ENCODE measurements at places on chromosomes 1 and 21.
A peak's percentile ranks its signal among the peaks of the same experiment; 100 is the strongest.

GRCh38 chr1:7177438-7178146, 392.3 kb downstream of the CAMTA1 start:
- no peak for DNase-seq

DNA sequence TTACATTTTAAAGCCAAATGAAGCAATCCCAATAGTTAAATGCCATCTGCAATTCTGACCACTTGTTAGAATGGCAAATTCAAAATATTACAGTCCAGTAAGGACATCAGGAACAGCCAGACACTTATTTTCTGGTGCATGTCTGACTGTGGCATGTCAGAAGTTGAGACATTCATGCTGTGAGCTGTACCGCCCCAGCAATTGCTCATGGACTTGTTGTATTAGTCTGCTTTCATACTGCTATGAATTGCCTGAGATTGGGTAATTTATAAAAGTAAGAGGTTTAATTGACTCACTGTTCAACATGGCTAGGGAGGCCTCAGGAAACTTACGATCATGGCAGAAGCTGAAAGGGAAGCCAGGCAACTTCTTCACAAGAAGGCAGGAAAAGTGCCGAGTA, 19.1 kb downstream of the DDAH1 start:
- DNase-seq: no peak

GRCh38 chr1:220272841-220273090, 513 bp upstream of the RAB3GAP2 start:
- DNase-seq: no peak

- no peak for DNase-seq
Measured at GRCh38 chr1:219528633-219529032, 84.3 kb downstream of the ZC3H11B start.

GRCh38 chr1:184443201-184443600, 56.4 kb downstream of the C1orf21 start:
- DNase-seq: no peak

DNA sequence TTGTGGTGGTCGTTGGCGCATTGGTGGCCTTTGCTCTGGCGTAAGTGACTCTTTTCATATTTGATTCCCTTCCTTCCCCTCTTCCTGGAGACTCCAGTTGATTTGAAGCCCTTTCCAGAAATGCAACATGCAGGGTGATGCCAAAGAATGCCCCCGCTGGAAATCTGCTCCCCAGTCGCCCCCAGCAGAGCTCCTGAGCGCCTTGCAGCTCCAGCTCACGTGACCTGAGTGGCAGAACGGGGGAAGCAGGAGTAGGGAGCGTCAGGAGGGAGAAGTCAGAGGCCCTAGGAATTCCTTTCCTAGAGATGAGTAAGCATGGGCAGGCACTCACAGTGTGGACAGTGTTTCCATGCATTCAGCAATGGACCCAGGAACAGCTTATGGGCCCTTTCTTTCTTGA, 255.9 kb downstream of the CACNA1E start:
- no peak for DNase-seq

DNA sequence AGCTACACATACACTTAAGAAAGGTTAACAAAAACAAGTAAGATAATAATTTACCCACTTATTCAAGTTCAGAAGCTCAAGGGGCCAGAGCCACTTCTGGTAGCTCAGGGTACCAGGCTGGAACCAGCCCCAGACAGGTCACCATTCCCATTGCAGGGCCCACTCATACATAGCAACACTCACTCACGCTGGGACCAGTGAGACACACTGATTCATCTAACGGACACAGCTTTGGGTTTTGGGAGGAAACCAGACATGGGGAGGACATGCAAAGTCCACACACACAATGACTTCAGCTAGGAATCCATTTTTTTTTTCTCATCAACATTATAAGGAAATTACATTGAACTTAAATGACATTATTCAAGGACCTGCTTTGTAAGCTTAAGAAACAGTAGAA, 169.1 kb downstream of the ZC3H11B start:
- DNase-seq: no peak

- DNase-seq: no peak
Measured at GRCh38 chr1:88609051-88609450, 75.0 kb upstream of the PKN2 start.

DNA sequence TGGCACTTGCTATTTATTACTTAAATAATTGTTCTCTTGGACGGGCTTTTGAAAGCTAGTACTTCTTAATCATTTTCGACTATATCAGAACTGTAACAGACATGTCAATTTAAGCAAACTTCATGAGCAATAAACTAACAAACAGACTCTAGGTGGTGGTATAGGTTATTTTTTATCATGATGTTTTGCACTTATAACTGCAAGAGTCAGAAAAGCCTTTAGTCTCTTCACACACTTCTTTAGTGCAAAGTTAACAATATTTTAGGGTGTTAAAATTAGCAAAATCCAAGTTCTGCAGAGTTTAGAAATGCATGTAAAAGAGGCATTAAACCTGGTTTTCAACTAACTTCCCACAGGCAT, 2.2 kb downstream of the NRIP1 start:
- DNase-seq: no peak

DNA sequence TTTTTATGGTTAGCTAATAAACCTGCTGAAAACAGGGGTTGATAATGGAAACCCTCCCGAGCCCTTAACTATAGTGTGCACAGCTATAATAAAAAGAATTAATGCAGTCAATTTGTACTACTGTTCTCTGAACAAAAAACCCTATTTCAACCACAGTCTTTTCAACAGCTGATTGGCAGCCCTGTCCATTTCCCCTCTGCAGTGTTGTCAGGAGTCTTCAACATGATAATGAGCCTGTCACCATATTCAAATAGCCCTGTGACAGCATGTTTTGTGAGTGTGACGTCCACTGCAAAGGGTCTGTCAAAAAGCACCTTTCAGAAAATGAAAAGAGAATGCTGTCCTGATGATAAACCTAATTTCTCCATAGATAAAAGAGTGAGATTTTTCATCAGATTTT, 92.7 kb downstream of the ESRRG start:
- DNase-seq: no peak

- DNase-seq: no peak
Measured at GRCh38 chr1:81592233-81592632, 208.5 kb upstream of the ADGRL2 start.

- no peak for DNase-seq
Measured at GRCh38 chr1:23177438-23178380, 9.1 kb upstream of the LUZP1 start.

- DNase-seq: no peak
Measured at GRCh38 chr1:94105957-94106529, 14.9 kb downstream of the ABCA4 start.

DNA sequence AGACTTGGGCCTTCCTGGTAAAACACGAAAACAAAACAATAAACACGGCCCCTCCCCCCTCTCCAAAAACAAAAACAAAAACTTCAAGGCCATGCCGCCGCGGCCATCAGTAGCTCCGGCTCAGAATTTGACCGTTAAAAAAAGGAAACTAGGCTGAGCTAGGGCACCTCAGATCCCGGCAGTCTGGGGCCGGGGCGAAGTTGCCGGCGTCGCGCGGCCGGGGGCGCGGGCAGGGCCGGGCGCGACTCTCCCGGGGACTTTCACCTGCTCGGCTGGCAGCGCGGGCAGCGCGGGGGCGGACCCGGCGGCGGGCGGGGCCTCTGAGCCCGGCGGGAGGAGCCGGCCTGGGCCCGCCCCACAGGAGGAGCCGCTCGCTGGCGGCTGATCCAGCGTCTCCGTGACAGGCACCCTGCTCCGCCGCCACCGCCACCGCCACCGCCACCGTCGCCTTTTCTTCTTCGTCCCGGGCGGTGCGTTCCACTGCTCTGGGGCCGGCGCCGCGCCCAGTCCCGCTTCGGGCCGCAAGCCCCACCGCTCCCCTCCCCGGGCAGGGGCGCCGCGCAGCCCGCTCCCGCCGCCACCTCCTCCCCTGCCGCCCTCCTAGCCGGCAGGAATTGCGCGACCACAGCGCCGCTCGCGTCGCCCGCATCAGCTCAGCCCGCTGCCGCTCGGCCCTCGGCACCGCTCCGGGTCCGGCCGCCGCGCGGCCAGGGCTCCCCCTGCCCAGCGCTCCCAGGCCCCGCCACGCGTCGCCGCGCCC, at the start of gene NOS1AP:
TSS of gene NOS1AP (plus strand) at position 358 of the 760 bp plus-strand sequence. CDS start 487 bp downstream, outside the sequence.
- peak; percentile 33 for DNase-seq

DNA sequence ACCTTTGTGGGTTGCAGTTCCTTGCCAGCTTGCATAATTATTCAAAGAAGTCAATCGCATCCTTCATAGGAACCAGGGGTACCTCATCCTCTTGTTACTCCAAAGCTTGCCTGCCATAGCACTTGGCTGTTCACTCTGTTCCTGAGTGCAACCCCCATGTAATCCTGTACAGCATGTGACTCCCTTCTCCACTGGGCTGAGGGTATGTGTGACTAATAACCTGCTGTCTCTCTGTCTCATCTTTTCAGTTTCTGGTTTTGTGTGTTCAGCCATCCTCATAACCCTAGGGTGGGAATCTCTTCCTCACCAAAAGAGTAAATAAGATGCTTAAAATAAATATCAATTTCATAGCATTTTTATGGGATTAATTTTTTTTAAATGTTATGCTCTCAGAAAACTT, 351.9 kb downstream of the S1PR1 start:
- no peak for DNase-seq

- no peak for DNase-seq
Measured at GRCh38 chr1:96090134-96090533, 631.5 kb upstream of the PTBP2 start.

GRCh38 chr1:212649020-212649419, 40.5 kb downstream of the ATF3 start:
- DNase-seq: no peak

DNA sequence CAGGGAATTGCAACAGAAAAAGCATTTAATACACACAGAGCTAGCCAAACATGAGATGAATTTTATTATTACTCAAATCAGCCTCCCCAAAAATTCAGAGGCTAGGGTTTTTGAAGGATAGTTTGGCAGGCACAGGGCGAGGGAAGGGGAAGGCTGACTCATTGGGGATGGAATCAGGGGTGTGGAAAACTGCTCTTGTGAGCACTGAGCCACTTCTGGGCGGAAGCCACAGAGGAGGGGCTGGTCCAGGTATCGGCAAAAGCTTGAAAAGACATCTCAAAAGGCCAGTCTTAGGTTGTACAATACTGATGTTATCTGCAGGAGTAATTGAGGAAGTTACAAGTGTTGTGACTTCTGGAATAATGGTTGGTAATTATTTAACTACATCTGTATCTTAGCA, 109.4 kb downstream of the TLR5 start:
- DNase-seq: no peak

GRCh38 chr21:45996311-45997204, 15.0 kb downstream of the COL6A1 start:
- DNase-seq: no peak

- no peak for DNase-seq
Measured at GRCh38 chr1:215567491-215568298, 591 bp downstream of the KCTD3 start.

- no peak for DNase-seq
Measured at GRCh38 chr1:149846042-149846441, 53.3 kb upstream of the BOLA1 start.

- DNase-seq: no peak
Measured at GRCh38 chr1:68175621-68176398, 56.5 kb downstream of the WLS start.

GRCh38 chr1:80639777-80640533, 1160.8 kb upstream of the ADGRL2 start:
- DNase-seq: no peak

- DNase-seq: no peak
Measured at GRCh38 chr21:27045281-27045985, 78.5 kb upstream of the ADAMTS5 start.

DNA sequence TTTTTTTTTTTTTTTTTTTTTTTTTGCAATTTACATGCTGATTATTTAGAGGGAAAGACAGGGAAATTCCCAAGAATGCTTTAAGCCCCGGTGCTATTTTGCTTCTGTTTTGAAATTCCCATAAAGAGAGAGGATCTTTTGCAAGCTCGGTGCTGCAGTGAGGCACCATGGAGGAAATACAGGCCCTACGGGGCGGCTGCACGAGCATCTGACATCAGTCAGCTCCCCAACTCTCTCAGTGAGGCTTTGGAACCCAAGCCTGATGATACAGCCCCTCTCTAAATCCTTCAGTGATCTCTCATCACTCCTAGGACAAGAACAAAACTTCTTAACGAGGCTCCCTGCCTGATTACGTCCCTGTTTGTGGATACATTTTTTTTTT, 791 bp upstream of the CHI3L1 start:
- no peak for DNase-seq

DNA sequence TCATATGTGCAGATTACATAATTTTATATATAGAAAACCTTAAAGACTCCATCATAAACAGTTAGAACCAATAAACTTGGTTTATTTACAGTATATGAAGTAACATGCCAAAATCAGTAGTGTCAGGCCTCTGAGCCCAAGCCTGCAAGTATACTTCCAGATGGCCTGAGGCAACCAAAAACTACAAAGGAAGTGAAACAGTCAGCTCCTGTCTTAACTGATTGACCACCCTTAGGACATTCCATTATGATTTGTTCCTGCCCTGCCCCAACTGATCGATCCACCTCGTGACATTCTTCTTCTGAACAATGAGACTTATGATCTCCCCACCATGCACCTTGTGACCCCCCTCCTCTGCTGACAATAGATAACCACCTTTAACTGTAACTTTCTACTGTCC, 630.3 kb downstream of the AMY1C start:
- DNase-seq: no peak

DNA sequence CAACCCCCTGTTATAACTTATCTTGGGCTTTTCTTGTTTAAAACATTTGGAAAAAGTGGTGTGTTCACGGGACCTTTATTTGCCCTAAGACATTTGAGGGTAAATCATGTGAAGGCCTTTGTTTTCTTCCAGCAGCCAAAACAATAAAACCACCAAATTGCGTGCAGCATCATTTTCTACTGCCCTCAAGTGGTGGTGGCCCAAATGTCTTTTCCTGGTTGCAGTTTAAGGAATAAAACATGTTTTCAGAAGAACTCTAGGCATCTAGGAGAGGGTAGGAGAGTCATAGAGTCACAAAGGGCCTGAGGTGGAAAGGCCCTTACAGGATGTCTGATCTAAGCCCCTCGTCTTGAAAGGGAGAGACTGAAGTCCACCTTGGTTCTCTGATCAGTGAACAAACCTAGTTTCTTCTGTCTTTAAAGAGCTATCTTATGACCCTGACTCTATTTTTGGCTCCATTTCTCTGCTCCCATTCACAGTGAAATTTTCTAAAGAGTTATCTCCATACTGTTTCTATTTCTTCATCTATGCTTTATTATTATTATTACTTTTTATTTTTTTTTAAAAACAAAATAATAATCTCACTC, 16.0 kb upstream of the EPS15 start:
- no peak for DNase-seq

DNA sequence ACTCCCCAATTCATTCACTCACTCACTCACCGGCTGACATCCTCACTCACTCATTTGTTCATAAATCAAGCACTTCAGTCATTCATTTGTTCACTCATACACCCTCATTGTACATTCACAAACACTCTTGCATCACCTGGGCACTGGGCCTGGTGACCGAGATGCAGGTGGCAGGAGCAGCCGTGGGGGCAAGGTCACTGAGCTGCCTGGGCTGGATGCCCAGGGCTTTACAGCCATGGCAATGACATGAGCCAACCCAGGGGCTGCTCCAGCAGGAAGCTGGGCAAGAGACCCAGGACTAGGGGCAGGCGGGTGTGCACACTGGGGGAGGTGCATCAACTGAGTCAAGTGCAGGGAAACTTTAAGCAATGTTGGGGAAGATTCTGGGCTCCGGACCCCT, 113.6 kb upstream of the IGSF21 start:
- DNase-seq: no peak
